T-helper 22 cell (primary cell): ENCODE measurements at places on chromosomes 5 and 9.
A peak's percentile ranks its signal among the peaks of the same experiment; 100 is the strongest.

- peak; percentile 40 for DNase-seq
Measured at GRCh38 chr5:135887447-135887864, 8.2 kb downstream of the IL9 start.

DNA sequence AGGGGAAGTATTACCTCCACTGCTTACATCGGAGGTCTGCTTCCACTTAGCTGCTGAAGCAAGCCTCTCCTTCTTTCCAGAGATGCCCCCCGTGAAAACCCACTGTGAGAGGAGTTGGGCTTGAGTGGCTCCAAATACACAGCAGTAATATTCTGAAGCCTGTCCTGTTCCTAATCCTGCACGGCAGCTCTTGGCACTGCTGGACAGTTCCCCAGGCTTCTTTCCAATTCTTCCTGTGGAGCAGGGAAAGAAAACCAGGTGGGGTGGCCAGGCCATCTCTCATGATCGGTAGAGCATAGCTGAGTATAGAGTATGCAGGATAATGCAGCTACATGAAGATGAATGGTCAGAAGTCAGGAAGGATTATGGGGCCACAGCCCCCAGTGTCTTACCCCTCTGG, 335.3 kb downstream of the MARCHF11 start:
- no peak for DNase-seq

DNA sequence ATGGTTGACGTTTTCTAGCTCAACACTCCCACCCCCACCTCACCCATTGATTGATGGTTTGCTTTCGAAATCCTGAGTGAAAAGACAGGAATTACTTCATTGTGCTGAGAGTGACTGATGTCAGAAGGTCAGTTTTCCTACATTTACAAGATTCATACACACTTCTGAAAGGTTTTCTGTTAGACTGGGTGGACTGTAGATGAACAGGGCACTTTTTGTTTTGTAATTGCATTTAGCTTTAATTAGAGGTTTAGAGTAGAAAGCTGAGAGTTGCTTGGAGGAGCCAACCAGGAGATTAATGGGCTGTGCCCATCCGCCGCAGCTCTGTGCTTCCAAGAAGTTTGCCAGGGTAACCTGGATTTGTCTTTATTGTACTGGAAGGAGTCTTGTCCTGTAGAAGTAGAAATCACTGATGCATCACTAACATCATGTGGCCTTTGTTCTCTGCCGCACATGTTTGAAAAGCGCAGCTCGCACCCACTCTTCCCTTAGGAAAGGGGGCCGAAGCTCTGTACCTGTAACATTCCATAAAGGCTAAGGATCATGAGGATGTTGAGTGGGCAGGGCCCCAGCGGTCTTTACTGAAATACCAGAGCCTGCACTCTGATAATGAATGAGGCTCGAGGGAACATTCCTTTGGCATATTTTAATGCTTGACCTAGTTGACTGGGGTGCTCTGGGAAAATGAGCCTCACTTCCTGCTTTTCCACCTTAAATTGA, 267.6 kb upstream of the DMRT1 start:
- DNase-seq = no peak

GRCh38 chr5:128199611-128200010, 116.0 kb downstream of the SLC12A2 start:
- DNase-seq = no peak

GRCh38 chr5:174383210-174384167, 338.0 kb downstream of the NSG2 start:
- no peak for DNase-seq

DNA sequence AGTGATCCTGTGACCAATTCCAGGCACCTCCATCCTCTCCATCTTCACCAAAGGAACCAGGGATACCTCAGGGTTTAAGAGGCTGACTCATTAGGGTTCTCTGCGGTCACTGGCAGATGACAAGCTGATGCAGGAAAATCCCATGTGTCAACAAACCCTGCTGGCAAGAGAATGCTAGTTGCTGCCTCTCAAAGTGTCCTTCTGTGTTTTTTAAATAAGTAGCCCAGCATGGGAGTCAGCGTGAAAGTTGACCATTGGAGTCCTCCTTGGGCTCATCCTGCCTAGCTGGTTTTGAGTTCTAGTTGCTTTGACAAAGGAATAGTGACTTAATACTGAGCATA, 200.2 kb downstream of the SLIT3 start:
- no peak for DNase-seq

DNA sequence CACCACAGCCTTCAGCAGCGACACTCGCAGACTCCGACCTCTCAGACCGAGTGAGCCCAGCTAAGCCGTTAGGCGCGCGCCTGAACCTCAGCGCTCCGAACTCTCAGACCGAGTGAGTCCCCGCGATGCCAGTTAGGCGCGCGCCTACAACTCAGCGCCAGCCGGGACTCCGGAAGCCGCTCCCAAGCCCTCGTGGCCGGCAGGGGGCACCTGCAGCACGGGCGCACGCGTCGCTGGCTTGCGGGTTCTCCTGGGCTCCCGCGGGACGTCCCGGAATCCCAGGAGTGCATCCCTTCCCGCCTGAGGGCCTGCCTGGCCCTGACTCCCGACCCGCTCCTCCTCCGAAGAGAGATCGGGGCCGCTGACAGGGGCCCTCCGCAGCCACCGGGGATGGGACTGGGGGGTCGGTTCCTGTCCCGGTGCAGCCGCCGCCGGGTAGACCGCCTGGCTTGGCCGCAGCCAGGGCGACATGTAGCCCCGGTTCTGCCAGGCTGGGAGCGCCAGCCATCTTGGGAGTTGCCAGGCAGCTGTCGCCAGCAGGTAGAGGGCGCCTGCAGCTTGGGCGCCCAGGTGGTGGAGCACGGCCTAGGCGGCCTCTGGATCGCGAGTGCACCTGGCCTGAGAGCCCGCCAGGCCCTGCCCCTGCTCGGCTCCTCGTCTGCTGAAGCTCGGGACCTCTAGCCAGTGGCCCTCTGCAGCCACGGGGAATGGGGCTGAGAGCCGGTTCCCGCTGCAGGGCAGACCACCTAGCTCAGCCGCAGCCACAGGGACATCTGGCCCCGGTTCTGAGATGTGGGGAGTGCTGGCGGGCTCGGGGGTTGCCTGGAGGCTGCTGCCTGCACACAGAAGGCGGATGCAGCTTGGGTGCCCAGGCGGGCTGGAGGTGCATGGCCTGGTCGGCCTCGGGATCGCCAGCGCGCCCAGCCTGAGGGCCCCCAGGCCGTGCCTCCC, at the start of gene ANKRD18A:
Gene ANKRD18A, minus strand, starts transcription at position 114 of the 951 bp plus-strand sequence. CDS start 311 bp downstream, outside the sequence.
- DNase-seq = peak; percentile 50

DNA sequence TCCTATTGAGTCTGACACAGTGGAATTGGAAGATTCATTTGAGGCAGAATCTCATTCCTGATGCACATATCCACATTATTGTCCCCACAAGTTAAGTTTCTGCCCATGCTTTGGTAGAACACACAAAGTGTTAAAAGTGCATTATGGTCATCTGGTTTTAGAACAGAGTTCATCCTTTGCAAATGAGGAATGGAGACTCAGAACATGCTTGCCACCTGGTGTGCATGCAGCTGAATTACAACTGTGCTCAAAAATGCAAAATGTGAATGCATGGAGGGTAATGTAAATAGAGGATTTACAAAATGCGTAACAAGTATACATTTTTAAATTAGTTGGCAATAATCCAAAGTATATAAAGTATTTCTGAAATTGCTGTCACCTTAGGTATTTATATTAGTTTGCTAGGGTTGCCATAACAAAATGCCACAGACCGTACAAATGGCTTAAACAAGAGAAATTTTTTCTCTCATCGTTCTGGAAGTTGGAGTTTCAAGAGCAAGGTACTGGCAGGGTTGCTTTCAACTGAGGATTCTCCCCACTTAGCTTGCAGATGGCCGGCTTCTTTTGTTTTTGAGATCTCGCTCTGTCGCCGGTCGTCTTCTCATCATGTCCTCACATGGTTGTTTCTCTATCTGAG, 671.1 kb downstream of the TAF11L14 start:
- DNase-seq = no peak

DNA sequence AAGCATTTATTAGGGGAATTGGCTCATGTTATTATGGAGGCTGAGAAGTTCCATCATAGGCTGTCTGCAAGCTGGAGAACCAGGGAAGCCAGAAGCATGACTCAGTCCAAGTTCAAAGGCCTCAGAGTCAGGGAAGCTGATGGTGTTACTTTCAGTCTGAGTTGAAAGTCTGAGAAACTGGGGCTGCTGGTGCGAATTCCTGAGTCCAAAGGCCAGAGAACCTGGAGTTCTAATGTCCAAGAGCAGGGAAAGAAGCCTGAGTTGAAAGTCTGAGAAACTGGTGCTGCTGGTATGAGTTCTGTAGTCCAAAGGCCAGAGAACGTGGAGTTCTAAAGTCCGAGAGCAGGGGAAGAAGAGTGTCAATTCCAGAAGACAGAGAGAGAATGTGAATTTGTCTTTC, 641.1 kb downstream of the ISL1 start:
- no peak for DNase-seq

GRCh38 chr9:130467316-130467715, 22.6 kb downstream of the ASS1 start:
- no peak for DNase-seq

DNA sequence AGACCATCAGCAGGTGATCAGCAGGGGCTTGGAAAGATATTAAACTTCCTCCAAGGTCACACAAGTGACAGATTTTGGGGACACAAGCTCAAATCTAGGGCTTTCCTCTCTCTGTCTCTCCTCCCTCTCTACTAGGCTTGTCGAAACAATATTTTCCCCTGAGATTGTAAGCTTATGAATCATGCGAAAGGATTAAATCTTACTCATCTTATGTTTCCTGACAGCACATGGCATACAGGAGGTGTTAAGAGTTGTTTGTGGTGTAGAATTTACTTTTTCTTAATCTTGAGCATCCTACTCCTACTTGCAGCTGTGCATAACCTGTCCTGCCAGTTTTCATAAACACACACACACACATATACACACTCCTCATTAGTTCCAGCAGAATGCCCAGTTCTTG, 186.3 kb downstream of the MARCHF11 start:
- DNase-seq = no peak

DNA sequence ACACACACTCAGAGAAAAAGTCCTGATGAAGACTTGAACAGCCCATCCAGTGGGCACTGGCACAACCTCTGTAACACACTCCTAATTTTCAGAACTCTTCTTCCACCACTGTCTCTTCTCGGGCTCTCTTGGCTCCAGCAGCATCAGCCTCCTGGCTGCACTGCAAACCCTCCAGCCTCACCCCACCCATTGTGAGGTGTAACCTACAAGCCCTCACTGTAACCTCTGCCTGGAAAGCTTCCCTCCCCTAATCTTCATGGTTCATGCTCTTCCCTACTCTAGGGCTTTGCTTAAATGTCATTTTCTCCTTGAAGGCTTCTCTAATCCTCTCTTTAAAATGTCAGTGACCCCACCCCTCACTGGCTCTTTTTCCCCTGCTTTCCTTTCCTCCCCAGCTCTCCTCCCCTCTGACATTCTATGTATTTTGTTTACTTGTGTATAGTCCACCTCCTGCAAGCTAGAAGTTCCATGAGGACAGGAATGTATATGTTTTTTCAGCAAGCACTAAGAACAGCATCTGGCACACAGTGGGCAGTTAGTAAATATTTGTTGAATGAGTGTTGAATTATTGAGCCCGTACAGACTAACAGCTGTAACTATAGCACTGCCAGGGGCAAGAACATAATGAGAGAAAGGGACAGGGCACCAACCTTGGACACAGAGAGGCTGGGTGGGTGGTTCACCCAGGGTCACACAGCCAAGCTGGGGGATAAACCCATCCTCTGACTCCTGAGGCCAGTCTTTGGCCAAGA, 76.4 kb downstream of the ESM1 start:
- no peak for DNase-seq

- DNase-seq = no peak
Measured at GRCh38 chr9:125843646-125844045, 96.5 kb downstream of the PBX3 start.

DNA sequence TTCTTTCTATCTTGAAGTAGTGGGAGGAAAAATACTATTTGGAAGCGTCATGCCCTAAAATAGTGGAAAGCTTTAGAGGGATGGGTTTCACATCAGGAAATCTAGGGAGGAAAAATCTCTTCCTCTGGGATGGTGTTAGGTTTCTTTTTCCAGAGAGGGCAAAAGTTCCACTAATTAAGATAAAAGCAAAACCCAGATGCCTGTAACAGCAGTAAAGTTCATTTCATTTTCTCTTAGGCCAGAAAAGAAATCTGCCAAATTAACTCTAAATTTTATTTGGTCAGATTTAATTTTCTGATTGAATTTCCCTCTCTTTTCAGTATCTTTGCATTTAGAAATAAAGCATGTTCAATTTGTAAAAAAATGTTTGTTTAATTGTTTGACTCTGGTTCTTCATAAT, 88.8 kb downstream of the LURAP1L start:
- DNase-seq = no peak

- no peak for DNase-seq
Measured at GRCh38 chr5:1161108-1161832, 40.1 kb upstream of the SLC6A19 start.

DNA sequence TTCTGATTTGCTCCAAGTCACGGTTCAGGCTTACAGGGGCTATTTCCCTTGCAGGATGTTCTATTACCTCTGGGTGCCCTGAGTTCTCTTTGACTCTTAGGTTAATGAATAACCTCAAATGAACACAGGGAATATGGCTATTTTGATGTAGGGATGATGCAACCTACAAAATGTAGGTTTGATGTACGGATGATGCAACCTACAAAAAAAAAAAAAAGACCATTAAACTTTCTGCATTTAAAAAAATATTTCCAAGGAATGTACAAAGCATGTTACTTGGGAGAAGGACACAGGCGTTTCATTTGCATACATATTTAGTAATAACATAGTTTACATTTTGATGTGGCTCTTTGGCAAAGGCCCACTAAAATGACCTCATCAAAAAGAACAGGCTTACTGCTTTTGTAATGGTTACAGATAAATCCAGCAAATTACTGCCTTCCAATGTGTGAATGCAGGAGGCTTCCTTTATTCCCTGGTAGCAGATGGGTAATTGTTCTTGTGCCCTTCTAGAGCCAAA, 36.3 kb downstream of the ZNF474 start:
- DNase-seq = no peak

DNA sequence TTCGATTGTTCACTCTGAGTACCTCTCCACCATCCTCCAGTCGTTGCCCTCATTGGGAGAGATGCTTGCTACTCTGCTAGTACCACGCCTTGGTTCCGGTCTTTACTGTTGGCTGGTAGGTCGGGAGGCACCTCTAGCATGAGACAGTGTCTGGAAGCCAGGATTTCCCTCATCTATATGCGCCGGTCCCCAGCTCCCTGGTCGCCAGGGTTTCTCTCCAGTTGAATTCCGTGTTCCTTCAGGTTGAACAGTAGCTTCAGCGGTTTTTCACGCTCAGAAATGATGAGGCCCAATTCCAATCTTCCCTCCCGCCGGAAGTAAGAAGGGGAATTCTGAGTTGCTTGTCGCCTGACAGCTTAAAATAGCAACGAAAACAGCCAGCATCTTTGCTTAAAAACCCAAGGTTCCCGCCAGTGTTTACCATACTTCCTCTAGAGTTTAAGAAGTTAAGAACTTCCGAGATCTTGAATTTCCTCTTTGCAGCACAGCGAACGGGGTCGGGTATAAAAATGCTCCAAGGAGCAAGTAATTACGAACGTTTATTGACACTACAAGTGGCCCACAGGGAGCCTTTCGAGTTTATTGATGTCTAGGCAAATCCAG, 1.3 kb upstream of the ST8SIA4 start:
- peak; percentile 56 for DNase-seq

DNA sequence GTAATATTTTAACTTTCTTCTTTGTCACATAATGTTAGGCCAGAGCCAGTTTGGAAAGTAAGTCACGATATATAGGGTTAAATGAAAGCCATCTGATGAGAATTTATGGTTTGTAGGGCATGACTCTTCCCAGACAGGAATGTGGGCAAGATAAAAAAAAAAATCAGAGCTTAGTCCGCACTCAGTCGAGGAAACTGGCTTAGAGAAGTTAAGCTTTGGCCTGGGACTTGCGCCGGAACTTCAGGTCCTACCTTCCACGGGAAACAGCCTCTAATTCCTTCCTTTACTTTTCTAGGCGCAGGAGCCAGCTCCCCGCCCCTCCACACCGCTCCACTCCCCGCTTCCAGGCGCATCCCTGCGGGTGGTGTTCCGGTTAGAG, 475 bp downstream of the DDX31 start:
- DNase-seq = no peak
